Upper lobe of left lung (tissue), 6 donors: ENCODE measurements at places on chromosomes 12 and 14. TPM values are rescaled to one million over a fixed set of nuclear protein-coding genes. Genes with fewer than 3 reads are reported as not detected.

WNT1 gene
- total RNA-seq = not detected

AQP5 gene
- total RNA-seq = 7.3 TPM

CYP46A1 gene
- total RNA-seq = 1.6 TPM

ITGA5 gene
- total RNA-seq = 61.8 TPM

ZCRB1 gene
- total RNA-seq = 36.6 TPM

GRIN2B gene
- total RNA-seq = not detected

RNASE3 gene
- 0.43 TPM for total RNA-seq

- no peaks in the 10 kb centered on the region for H3K4me1 ChIP-seq
- no peaks in the 10 kb centered on the region for H3K27me3 ChIP-seq
- no peak overlapping the region for H3K27ac ChIP-seq
- DNase-seq = no peak
- H3K36me3 ChIP-seq = no peaks in the 10 kb centered on the region
Measured at GRCh38 chr14:20494935-20495766, 10.2 kb upstream of the RNASE10 start.

DNA sequence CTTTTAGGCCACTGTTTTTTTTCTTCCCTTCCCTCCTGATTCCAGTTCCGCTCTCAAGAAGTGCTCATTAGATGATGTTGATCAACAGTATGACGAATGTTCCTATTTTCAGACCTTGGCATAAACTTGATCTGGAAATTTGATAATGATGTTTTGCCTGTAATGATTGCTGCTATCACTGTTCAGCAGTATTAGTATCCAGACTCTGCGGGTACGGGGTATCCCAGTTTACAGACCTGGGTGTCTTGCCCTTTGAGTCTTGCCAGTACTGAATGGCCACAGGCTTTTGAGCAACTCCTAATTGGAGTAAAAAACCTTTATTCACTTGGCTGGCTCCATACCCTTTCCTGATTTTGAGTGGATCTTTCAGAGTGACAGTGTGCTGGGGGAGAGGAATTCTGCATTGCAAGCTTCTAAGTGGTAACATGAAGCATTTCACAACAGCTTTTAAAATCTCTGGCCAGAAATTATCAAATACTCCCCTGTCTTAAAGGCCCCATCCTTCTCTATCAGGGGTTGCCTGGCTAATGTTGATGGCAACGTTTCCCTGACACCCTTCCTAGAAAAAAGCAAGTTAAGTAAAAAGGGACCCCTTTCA lies 5.9 kb upstream of the ASB8 start:
- no peak overlapping the region for H3K4me3 ChIP-seq
- no peak overlapping the region for H3K27ac ChIP-seq
- H3K27me3 ChIP-seq = no peaks in the 10 kb centered on the region
- DNase-seq = no peak
